ENCODE measurements at places on chromosomes 7 and 10.
A peak's percentile ranks its signal among the peaks of the same experiment; 100 is the strongest.

- DNase-seq, result no peak
These were observed 11.5 kb upstream of the MALSU1 start for GRCh38 chr7:23287612-23288011.

- DNase-seq, result no peak
These were observed 147.3 kb downstream of the NRCAM start for GRCh38 chr7:108308903-108309302.

DNA sequence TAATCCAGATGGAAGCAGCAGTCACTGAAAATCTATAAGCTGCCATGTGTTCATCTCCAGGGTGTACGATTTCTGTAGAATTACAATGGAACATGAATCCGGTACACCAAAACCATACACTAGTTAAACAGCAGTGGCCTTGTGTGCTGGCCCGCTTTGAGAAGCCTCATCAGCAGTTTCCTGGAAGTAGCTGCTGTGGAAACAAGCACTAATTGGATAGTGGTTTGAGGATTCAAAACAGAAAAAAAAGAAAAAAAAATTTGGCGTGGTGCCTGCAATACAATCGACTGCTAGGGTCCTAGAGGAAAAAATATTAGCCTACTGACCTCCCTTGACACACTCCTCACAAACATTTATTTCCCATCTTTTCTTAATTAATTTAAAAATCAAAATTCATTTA, 545.9 kb downstream of the SORCS1 start:
- DNase-seq, result no peak

- DNase-seq, result no peak
These were observed 270.4 kb downstream of the HGF start for GRCh38 chr7:81499262-81500116.

DNA sequence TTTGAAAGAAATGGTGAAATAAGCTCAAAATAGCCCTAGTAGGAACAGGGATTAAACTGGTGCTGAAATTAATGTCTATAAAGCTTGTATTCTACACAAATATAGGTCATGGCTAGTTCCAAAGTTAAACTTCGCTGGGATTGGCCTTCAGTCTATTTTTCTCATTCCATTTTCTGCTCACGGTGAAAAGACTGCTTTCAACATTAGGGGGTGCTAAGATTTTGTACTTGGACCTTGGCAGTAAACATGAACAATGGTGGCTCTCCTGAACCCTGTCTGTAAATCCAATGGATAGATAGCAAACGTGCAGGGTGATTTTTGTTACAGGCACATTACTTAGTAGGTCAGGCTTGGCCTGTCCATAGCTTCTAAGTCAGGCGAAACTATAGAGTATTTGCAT, 36.0 kb upstream of the RSU1 start:
- DNase-seq, result no peak

DNA sequence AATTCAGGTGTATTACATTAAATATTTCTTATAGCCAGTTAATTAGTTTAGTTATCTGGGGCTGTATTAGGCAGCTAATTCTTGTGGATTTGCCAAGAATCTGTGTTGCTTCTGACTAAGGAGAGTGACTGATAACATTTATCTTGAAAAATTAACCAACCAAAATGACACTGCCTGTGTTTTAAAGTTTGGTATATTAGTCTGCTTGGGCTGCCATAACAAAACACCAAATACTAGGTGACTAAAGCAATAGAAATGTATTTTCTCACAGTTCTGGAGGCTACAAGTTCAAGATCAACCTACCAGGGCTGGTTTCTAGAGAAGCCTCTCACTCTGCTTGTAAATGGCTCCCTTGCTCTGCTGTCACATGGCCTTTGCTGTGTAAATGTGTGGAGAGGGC, 12.9 kb downstream of the EXOC4 start:
- DNase-seq, result no peak

DNA sequence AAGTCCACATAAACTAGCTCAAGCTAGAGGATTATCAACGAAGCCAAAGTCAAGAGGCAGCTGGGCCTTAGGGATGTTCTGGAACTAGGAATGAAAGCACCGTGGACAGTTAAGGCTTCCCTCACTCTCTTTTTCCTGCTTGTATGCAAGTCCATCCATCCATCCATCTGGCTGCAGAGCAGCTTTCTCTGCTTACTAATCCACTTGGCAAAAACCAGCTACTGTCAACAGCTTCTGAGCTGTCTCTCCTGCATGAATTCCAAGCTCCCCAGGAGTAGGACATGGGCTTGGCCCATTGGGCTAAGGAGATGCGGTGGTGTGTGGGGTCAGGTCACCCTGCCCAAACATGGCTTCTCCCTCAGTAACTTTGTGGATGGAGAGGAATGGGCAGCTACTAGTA, 66.2 kb downstream of the NAMPT start:
- DNase-seq, result no peak

- DNase-seq, result no peak
These were observed 48.2 kb upstream of the GPAM start for GRCh38 chr10:112231602-112232400.

DNA sequence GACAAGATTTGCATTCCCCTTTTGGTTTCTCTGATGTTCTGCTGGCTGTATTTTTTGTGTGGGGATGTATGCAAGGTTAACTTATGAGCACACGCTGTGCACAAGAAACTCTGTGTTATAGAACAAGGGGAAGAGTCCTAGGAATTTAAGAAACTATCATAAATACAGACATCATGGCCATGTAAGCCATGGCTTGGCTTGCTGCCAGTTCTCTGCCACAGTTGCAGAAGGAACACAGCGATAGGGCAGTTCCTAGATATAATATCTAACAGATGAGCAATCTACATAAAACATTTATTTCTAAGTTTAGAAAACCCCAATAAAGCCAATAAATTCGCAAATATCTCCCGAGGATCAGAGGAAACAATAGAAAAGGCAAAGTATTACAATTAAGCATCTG, 153.3 kb downstream of the LRRTM3 start:
- no peak for DNase-seq

- DNase-seq, result no peak
These were observed 139.0 kb downstream of the FGFR2 start for GRCh38 chr10:121459279-121459621.

DNA sequence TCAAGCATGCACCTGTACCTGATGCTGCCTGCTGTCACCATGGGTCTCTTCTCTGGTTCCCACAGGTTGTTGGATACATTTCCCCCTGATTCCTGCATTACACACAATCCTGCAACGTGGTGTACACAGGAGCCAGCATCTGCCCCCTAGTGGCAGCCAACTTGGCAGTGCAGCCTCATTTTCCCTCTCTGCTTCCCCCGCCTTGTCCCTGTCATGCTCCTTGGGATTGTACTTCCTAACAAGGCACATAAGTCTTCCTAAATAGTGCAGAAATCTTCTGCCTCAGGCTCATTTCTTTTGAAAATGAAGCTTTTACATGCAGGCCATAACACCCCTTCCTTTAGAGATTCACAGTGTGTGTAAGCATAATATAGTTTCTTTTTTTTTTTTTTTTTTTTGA, 387.5 kb downstream of the CCSER2 start:
- DNase-seq, result no peak

- no peak for DNase-seq
These were observed 339.5 kb downstream of the WDR37 start for GRCh38 chr10:1395481-1396296.

DNA sequence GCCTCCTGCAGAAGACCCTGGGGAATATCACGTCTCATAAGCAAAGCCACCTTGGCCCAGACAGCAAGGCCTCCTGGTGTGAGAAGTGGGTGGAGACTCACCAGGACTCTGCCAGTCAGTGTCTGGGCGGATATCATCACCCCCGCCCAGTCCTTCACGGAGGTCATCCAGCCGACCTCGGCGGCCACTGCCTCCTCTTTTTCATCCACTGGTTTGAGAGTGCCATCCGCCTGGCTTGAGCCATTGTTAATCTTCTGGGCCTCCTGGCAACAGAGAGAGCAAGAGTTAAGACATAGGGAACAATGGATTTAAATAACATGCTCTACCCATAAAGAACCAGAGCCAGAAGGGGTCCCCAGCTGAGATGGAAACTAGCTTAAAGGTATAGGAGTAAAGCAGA, 233.8 kb downstream of the KCNMA1 start:
- DNase-seq, result no peak

- no peak for DNase-seq
These were observed 76.1 kb downstream of the DGKB start for GRCh38 chr7:14826426-14826825.

DNA sequence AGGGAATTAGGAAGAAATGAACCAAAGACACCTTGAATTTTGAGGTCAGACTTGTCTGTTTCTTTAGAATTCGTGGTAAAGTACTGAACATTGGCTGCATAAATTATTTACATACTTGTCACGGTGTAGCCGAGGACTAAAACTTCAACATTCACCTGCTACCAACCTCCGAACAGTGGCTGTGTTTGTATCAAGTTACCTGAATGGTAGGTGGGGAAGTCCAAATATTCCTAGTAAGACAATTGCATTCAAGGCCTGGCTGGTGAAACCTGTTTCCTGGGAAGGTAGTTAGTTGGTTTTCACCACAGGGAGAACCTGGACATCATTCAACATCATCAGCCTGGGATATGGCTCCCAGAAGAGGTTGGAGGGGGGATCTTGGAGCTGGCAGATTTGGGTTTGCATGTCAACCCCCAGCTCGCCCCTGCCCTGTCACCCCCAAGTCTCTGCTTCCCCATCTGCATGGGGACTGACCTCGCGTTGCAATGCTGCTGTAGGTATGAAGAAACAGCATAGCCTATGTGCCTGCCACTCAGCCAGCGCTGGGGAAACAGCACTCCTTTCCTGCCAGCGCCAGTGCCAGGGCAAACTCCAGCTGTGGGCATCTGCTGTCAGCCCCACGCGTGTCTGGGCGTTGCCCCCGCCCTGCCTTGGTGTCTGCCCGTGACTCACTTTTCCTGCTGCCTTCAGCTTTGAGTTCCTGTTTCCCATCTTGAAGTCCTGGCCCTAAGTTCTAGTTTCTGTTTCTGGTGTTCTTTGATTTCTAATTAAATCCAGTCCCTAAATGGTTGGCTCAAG, 12.7 kb upstream of the LARP4B start:
- DNase-seq, result peak; percentile 12

DNA sequence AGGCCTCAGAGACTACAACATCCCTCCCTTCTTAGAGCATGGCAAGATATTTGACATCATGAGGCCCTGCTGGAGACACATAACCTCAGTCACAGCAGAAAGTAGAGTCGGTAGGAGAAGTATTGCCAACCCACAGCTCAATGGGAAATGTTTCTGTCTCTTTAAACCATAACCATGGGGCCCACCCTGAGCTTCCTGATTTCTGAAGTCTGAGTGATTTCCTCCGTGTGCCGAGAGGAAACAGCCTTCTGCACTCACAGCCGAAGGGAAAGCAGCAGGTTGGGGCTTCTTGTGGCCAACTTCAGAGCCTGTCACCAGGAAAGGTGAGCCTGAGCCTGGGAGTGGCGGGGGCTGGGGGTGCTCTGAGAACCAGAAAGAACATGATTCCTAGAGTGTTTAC, at the start of gene GIMAP1:
TSS of gene GIMAP1 (plus strand) at position 246 of the 400 bp plus-strand sequence. CDS start 2,435 bp downstream, outside the sequence.
- peak; percentile 58 for DNase-seq
